ENCODE measurements at places on chromosomes 7 and 10.

GRCh38 chr7:73567846-73568685, 10.3 kb downstream of the TBL2 start:
- no peak for DNase-seq

- no peak for DNase-seq
Observed at GRCh38 chr7:25752967-25753791, 398.8 kb upstream of the NFE2L3 start.

DNA sequence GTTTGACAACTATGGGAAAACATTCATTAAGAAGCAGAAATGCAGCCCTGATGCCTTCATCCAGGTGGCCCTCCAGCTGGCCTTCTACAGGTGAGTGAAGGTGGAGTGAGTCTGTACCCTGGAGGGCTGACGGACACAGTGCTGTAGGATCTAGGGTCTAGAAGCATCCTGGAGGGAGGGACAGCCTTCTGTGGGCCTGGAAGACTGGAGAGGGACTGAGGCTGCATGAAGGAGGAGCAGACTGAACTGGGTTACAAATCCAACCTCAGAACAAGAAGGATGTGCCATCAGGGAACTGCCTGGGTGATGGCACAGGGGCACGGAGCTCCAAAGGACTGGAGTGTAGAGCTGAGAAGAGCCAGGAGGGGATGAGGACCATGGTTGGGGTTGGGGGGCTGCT, 27.5 kb upstream of the C10orf53 start:
- no peak for DNase-seq

DNA sequence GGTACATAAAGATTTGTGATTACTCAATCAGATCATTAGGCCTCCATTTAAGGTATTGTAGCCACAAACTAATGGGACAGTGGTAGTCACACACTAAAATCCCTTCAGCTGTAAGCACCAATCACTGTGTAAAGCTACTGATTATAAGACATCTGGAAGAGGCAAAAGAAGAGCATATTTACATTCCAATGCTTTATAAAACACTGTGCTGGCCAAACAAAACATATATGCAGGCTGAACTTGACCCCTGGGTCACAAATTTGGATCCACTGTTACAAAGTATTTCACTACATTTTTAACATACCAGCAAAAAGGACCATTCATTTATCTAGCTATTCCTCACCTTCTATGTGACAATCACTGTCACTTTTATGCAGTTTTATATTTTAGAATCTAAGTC, 41.4 kb upstream of the ANLN start:
- no peak for DNase-seq

GRCh38 chr10:63166742-63167258, 33.7 kb downstream of the NRBF2 start:
- no peak for DNase-seq

DNA sequence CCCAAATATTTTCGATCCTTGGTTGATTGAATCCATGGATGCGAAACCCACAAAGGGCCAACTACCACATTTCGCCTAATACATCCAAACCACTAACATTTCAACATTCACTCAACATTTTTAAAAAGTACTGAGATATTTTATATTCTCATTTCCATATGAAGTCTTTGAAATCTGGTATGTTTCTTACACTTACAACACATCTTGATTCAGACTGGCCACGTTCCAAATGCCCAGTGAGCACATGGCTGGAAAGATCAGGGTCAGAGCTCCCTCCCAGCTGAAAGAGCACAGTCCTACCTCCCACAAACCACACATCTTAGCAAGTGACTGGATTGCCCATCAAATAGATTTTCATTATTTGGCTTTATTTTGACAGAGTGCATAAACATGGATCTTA, 18.9 kb downstream of the NCAPG2 start:
- no peak for DNase-seq

- DNase-seq, result no peak
Observed at GRCh38 chr7:69640216-69640615, 41.9 kb downstream of the AUTS2 start.

DNA sequence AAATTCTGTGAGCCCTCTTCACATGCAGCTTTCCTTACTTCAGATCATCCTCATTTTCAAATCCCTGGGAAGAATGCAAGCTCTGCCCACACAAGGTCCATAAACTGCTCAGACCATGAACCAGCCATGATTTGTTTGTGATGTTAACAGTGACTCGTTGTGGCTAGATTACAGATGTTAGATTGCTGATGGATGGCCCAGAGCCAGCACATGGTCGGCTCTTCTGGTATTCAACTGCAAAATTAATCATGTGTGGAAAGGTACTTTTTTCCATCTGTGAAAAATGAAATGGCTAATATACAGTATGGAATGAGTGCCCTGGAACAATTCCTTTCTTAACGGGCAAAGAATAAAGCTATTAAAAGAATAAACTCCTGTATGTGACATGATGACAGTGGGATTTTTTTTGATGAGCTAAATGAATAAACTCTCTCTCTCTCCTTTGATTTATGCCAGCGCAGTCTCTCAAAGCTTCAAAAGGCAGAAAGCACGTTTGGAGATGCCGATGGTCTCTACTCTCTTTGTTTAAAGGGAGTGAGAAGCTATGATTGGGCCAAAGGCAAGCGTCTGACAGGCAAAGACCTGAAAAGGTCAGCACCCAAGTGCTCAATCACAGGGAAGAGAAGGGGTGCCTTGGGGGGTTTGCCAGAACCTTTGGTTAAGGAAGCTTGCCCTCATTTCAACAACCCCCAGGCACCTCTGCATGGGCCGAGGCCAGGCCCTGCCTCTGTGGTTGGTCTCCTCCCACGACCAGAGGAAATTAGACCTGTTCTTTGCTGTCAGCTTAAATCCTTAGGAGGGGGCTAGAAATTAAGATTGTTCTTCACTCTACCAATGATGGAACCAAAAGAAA, 444.0 kb upstream of the NFE2L3 start:
- no peak for DNase-seq

DNA sequence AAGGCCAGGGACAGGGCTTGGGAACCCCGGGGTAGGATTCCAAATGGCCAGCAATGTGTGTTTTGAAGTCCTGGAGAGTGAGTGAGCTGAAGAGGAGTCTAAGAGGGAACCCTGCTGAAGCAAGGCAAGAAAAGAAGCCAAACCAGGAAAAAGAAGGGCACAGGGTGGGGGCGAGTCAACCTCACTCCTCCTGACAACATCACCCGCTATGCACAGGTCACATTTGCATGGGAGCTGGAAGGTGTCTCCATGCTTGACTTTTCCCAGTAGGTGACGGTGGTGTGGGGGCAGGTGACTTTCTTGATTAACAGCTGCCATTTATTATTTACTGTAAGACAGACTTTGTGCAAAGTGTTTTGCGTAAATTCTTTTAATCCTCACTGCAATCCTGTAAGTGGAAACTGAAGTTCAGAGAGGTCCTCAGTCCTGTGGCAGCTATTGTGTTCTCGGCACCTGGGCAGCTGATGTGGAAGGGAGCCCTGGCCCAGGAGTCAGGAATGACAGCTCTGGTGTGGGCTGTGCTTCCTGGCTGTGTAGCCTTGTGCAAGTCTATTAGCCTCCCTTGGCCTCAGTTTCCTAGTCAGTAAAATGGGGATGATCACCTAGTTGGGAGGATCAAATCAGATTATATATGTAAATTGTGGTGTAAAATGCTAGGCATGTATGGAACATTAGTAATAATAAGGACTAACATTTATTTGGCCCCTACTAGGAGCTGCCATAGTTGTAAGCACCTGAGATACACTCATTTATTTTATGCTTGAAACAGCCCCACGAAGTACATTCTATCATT, 90.9 kb downstream of the SH3PXD2A start:
- no peak for DNase-seq

GRCh38 chr10:124572751-124573150, 111.1 kb downstream of the LHPP start:
- DNase-seq, result no peak

- peak; percentile 21 for DNase-seq
Observed at GRCh38 chr10:12130237-12130872, 878 bp downstream of the SEC61A2 start.

DNA sequence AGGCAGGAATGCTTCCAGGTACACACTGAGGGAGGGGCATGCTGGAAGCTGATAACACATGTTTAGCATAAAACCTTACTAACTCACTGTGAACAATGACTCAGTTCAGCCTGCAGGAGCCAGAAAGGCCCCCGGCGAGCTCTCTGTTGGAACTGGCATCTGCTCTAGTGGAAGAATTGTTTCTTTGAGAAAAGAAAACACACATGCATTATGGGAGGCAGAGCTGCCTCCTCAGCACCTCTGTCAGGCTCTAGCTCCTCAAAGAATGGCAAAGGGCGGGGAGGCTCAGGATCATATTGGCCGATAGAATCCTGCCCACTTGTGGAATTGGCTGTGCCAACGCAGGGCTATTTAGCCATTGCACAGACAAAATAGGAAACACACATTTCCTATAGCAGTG, 338.3 kb downstream of the CXCL12 start:
- DNase-seq, result no peak

- DNase-seq, result no peak
Observed at GRCh38 chr10:12469345-12469744, 120.0 kb downstream of the CAMK1D start.

DNA sequence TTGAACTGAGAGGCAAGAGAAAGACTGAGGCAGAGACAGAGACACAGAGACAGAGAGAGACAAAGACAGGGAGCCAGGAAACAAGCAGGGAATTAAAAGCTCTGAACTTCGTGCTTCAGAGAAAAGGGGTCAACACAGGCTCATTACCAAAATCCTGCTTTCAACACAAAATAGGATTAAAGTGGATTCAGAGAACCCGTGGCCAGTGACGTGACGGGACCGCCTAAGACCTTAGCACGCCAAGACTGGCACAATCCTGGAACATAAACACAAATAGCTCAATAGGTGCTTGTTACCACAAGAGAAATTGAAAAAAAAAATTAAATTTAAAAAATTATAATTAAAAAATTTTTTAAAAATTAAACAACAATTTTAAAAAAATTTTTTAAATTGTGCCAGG, 21.5 kb downstream of the ASB13 start:
- DNase-seq, result no peak

GRCh38 chr10:96509017-96509641, 4.6 kb downstream of the TLL2 start:
- DNase-seq, result no peak

DNA sequence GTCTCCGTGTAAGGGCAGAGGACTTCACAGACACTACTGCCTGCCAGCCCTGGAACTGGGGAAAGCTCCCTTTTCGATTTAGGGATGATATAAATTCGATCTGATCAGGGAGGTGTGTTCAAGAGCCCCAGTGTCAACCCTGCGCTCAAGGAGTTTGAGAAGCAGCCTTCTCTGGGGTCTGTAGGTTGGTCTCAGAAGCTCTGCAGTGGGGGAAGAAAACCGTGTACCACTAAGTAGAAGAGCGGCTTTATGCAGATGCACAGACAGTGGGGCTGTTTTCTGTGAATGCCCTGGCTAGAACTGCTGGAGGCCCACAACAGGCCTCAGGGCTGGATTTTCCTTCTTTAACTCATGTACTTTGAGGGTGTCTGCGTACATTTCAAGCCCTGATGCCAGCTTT, 6.3 kb upstream of the TBX20 start:
- no peak for DNase-seq

- no peak for DNase-seq
Observed at GRCh38 chr10:48526011-48526821, 78.7 kb downstream of the ARHGAP22 start.

- no peak for DNase-seq
Observed at GRCh38 chr10:96764425-96765060, 44.2 kb upstream of the PIK3AP1 start.

DNA sequence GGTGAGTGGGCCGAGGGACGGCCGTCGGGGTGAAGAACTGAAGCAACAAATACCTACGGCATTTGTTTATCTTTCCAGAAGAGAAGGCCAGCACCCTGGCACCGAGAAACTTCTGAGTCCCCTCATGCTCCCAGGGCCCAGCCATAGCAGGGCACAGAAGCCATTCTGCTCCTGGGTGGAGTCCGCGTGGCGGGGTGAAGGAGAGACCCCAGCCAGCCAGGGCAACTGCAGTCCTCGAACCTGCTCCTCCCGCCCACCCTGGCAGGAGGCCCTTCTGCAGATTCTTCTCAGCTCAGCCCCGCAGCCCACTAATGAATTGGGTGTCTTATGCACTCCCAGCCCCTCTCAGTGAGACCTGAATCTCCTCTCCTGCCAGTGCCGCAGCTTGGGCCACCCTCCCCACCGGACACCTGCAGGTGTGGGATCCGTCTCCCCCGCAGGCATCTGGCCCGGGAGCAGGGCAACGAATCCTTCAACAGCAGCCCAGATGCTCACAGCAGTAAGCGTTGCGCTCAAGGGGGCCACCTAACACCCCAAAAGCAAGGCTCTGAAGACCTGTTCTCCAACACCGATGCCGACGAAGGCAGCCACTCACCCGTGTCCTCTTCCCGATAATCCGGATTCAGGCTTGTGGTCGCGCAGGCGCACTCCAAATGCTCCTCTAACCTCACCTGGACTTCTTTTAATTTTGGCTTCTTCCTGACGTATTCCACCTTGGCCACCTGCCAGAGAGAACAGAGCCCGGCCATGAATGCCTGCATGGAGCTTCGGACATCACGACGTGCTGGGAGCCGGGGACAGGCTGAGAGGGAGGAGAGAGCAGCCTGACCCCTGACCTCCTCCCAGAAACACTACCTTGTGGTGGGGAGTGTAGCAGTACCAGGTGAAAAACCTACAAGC, 18.9 kb downstream of the PDGFA start:
- no peak for DNase-seq

GRCh38 chr7:68720697-68721096, 877.6 kb upstream of the AUTS2 start:
- no peak for DNase-seq
